ENCODE measurements at places on chromosomes 2 and 18.

- DNase-seq = no peak
Observed at GRCh38 chr2:11019614-11020013, 107.9 kb downstream of the KCNF1 start.

DNA sequence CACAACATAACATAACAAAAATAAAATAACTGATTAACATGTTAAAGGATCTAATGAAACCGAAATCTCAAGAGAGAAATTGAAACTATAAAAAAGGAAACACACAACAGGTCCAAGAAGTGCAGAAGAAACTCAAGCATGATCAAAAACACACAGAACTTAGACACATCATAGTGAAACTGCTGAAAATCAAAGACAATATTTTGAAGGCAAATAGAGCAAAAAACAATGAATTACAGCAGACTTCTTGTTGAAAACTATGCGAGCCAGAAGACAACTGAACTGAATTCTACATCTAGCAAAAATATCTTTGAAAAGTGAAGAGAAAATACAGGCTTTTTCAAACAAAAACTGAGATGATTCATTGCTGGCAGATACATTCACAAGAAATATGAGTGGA is 61.3 kb downstream of the UGP2 start:
- DNase-seq = peak; percentile 9

- DNase-seq = no peak
Observed at GRCh38 chr18:49970319-49970718, 157.0 kb upstream of the ACAA2 start.

DNA sequence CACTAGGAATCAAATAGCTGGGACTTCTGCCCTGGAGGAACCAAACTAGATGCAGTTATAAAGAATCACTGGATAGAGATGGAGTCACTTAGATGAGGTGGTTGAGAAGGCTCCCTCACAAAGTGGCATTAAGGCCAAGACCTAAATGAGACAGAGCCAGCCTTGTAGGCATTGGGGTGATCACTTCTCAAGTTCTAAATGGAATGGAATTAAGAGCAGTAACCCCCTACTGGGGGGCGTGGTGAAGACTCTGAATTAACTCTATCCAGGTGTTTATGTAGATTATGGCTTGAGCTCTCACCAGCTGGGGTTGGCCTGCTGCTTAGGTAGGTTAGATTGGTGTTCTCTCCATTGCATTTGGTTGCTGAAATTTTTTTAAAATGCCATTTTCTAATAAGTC is 71.3 kb downstream of the TTC27 start:
- DNase-seq = no peak

GRCh38 chr2:88283886-88284592 is 113.9 kb downstream of the THNSL2 start:
- DNase-seq = no peak
